Activated CD8-positive, alpha-beta T cell treated with anti-CD3 and anti-CD28 coated beads for 36 hours (primary cell): ENCODE measurements at places on chromosomes 6 and 20.

DNA sequence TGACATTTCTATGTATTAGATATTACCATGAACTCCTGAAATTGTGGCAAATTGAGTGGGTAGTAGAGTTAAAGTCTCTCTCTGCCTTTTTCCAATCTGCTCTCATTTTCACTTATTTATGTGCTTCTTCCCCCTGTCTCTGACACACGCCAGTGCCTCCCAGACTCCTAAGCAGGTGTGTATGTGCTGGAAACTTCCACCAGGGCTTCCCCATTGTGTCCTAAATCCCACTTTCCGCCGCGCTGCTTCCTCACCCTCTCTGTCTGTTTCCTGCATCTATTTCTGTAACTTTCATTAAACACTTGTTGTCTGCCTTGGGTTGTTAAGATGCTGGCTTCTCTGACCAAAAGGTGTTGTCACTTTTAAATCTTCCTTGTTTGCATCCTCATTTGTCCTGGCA lies 97.6 kb upstream of the HDGFL1 start:
- no peak for DNase-seq

- no peak for DNase-seq
Measured at GRCh38 chr6:122838060-122838780, 49.2 kb downstream of the SMPDL3A start.

GRCh38 chr20:15379681-15380296 lies 1042.4 kb upstream of the FLRT3 start:
- no peak for DNase-seq

GRCh38 chr20:15396900-15397299 lies 1059.5 kb upstream of the FLRT3 start:
- no peak for DNase-seq
